ENCODE measurements at places on chromosomes 16 and 17.

- DNase-seq = no peak
Measured at GRCh38 chr16:22373662-22374310, 633 bp downstream of the CDR2 start.

DNA sequence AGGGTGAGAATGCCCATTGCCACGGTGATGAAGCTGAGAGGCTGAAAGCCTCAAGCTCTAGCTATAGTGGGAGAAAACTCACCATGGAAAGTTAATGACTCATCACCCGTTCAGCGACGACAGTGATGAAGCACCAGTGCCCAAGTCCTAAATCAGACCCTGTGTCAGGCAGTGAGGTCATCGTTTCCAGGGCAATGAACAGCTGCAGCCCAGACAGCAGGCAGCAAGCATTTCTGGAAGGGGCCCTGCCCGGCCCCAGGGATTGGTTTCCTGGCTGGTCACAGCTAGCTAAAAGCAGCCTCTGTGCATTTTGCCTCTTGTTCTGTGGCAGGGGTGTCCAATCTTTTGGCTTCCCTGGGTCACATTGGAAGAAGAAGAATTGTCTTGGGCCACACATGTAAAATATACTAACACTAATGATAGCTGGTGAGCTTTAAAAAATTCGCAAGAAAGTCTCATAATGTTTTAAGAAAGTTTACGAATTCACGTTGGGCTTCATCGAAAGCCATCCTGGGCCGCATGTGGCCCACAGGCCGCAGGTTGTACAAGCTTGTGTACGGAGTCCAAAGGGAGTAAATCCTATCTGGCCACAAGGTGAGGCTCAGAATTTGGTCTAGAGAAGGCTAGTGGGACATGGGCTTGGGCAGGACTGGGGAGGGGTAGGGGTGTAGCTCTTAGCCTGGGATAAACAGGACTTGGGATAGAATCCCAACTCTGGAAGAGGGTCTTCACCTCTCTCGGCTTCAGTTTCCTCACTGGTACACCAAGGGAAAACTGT lies 40.6 kb downstream of the MIS12 start:
- no peak for DNase-seq

- DNase-seq = no peak
Measured at GRCh38 chr17:28777178-28777577, 33.4 kb downstream of the TRAF4 start.

- no peak for DNase-seq
Measured at GRCh38 chr17:14776791-14777190, 475.9 kb downstream of the HS3ST3B1 start.

GRCh38 chr16:66486773-66487579 lies 59.9 kb downstream of the BEAN1 start:
- no peak for DNase-seq

GRCh38 chr16:11100239-11100750 lies 155.7 kb downstream of the SOCS1 start:
- DNase-seq = no peak

- DNase-seq = no peak
Measured at GRCh38 chr17:37708008-37708615, 36.7 kb downstream of the HNF1B start.

GRCh38 chr17:47996201-47996600 lies 25.3 kb downstream of the CDK5RAP3 start:
- DNase-seq = no peak

DNA sequence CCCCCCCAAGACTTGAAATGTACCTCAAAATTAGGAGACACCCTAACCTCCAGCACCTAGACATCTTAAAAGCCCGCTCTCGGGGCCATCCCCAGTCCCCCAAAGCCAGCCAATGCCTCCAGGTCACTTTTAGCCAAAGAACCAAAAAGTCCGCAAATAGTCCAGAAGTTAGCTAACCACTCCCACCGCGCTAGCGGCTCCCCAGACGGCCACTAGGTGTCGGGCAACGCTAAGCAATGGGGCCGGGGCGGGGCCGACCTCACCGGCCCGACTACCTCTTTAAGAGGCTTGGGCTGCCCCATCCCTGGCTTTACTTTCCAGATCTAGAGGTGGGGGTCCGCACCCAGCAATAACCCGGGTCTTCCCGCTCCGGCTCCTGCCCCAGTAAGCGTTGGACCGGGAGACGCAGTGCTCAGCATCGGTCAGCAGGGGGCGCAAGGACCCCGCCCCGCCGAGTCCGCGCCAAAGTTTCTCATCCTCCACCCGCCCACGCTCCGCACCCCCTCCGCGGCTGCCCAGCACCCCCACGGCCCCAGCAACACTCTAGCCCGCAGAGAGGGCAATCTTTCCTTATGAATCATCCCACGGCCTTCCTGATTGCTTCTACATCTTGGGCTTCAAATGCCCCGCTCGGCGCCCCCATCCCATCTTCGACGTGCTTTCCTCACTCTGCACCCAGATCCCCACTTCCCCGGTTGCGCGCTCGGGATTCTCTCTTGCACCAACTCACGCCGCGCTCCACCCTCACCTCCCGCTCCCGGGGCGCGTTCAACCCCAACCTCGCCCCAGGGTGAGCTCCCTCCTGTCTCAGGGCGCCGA lies 765 bp downstream of the COL1A1 start:
- peak; percentile 34 for DNase-seq

- no peak for DNase-seq
Measured at GRCh38 chr16:70788668-70789594, 12.0 kb downstream of the VAC14 start.

GRCh38 chr16:86953631-86954391 lies 363.4 kb downstream of the C16orf95 start:
- DNase-seq = no peak

DNA sequence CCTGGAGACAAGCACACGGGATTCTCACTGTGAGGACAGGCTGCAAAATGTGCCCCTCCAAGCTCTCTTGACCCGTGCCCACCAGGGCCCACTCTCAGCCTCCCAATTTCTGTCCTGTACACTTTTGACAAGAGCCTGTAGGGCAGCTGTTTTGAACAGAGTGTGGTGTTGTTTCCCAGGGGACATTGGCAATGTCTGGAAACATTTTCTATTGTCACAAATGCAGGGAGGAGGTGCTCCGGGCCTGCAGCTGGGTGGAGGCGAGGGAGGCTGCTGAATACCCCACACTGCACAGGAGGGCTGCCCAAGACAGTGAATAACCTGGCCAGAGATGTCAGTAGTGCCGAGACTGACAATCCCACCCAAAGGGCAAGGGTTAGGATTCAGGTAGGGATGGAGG lies 10.5 kb downstream of the CEP295NL start:
- DNase-seq = no peak

DNA sequence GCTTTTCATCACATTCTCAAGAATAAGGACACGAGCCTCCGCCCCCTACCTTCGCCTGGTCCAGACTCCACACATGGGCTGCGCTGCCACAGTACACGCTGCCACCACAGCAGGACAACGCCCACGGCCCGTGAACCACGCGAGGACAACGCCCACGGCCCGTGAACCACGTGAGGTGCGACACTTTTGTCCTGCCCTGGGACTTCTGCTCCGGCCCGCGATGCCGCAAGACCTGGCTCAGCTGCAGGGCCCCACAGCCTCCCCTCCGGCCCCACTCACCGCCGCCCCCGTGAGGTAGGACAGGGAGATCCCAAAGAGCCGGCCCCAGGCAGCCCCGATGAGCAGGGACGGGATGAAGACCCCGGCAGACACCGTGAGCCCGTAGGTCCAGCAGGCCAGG lies 5.9 kb upstream of the CCDC154 start:
- DNase-seq = no peak

- no peak for DNase-seq
Measured at GRCh38 chr17:39754958-39755553, 17.3 kb downstream of the GRB7 start.

DNA sequence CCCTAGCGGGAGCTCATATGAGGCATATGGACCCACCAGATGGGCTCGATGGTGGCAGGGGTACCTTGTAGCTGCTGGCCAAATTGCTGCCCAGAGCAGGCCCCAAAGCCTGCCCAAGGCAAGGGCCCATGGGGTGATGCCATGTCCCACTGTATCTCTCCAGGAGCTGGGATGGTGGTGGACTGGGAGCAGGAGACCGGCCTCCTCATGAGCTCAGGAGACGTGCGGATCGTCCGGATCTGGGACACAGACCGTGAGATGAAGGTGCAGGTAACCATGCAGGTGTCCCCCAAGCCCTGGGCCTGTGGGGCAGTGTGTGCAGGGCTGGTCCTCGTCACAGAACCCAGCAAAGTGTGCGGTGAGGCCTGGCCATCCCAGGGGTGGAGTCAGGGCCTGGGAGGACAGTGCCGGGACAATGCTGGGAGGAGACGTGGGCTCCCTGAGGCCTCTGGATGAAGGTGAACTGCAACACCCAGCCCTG lies 34.1 kb upstream of the CHMP6 start:
- no peak for DNase-seq

DNA sequence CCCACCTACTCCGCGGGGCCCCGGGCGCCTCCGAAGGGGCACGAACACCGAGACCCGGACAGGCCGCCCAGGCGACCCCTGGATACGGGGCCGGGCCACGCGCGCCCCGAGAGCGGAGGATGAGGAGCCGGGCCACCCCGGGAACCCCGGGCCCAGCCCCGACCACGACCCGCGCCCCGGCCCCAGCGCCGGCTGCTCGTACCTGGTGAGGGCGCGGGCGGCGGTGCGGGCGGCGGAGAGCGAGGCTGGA lies 192 bp downstream of the FASN start:
- DNase-seq = no peak

DNA sequence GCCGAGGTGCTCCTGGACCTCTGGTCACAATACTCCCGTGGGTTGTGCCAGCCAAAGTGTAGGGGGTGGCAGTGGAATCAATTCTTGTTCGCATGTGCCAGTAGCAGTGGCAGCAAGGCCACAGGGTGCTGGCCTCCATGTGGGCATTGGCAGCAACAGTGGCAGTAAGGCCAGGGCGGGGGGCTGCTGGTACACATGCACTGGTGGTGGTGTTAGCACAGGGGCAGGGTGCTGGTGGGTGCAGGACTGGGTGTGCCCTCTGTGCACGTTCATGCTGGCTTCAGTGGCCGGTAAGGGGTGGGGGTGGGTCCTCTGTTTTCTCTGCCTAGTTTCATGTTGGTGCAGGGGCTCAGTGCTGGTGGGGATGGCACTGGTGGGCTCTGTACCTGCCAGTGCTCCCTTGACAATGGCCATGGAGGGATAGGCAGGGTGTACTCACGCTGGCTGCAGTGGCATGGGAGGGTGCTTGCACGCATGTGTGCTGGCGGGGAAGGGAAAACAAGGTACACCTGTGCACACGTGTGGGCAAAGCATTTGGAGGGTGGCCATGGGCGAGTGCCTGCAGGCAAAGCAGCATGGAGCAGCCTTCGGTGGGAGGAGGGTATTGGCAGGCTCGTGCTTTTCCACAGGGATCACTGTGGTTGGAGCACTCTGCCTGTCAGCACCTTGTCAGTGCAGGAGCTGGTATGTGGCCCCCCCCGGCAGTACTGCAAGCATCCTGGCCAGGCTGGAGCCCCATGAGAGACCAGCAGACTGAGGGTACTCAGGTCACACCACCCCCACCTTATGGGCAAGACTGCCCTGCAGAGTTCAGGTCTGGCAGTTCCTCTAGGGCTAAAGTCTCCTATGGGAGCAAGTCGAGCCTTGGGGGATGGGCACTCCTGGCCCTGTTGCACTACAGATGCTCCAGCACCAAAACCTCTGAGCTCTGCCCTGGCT lies 35.8 kb downstream of the NF1 start:
- DNase-seq = no peak

GRCh38 chr16:72787130-72787513 lies 260.8 kb downstream of the ZFHX3 start:
- no peak for DNase-seq

DNA sequence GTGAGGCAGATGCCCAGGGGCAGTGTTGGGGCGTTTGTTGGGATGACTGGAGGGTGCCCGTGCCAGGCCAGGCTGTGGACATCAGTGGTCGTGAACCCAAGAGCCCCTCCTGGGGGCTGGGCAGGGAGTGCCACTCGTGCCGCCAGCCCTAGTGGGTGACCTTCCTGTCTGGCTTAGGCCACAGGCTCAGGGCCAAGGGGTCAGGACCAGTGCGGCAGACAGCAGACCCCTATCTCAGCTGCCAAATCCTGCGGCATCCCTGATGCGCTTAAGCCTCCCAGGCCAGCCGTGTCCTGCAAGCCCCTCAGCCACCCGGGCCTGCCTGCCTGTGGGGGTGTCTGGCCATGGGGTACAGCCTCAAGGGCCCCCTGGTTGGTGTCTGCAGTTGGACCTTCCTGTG lies 14.7 kb downstream of the PRSS27 start:
- DNase-seq = no peak

- no peak for DNase-seq
Measured at GRCh38 chr17:51200295-51200694, 34.1 kb downstream of the NME2 start.

GRCh38 chr16:15521758-15522509 lies 87.5 kb downstream of the BMERB1 start:
- no peak for DNase-seq

- no peak for DNase-seq
Measured at GRCh38 chr16:85357924-85358505, 245.7 kb upstream of the CIBAR2 start.

DNA sequence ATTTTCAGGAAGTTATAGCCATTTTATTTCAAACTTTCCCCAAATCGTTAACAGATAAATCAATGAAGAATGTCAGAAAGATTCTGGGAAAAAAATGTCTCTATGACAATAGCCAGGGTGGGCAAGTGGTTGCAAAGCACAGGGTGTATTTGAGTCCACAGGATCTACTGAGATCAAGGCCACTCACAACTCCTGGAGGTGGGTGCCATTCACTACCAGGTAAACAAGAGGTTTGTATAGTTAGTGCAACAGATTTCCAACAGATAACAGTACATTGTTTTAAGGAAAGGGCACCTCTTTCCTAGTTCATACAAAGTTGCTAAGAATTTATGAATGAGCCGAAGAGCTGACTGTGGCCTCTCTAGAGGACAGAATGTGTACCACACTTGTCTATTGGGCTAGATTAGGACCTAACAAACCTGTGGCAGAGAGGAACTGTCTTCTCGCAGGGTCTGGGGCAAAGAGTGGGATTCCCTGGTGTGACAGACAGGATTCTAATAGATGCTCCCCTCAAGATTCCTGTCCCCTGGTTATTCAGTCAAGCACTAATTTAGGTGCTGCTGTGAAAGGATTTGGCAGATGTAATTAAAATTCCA lies 52.0 kb upstream of the ZNF629 start:
- no peak for DNase-seq

DNA sequence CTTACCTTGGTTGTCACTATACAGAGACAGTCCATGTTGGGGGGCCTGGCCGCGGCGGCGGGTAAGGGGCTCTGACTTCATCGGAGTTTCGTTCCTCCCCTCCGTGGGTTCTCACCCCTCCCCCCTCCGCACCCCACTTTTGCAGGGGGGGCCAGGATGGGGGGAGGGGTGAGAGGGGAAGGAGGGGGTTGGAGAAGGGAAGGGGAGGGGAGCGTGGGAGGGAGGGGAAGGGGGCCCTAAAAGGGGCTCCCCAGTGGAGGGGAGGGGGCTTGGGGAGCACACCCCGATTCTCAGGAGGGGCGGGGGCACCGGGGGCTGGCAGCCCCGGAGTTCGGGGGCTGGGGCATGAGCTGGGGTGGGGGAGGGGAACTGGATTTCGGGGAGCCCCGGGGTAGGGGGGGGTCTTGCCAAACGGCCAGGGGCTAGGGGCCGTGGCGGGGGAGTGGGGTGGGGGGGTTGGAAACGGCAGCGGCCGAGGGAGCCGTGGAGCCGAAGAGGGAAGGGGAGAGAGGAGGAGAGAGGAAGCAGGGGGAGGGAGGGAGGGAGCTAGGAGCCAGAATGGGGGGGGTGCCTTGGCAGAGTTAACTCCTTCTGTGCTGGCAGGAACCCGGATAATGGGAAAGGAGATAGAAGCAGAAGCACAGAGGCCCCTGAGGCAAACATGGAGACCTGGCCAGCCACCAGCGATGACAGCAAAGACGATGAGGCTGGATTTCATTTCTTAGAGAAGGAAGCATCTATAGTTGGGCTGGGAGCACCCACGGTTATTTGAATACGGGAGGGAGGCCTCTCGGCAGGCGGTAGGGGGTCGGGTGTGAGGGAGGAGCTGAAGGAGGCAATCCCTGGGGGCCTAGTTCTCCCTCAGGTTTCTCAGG lies 2.3 kb downstream of the DLG4 start:
- no peak for DNase-seq
